Hematopoietic multipotent progenitor cell treated with erythropoietin and hydrocortisone succinate and interleukin-3 and kit ligand, for 4 days (in vitro differentiated cells): ENCODE measurements at places on chromosomes 6 and 20.

- no peak for DNase-seq
These were observed 62.6 kb upstream of the FAM83B start for GRCh38 chr6:54784011-54784410.

DNA sequence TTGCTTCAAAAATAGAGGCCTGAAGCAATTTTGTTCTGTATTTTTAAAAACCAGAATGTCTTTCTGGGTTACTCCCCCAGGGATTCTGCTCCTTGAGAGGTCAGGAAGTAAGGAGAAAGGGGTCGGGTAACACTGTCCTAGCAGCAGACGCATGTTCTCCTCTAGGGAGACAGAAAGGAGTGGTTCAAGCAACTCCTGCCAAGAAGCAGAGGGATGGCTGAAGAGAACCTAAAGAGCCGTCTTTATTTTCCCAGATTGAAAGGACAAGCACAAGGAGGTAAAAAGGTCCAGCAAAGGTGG, 58.0 kb upstream of the SLC4A11 start:
- no peak for DNase-seq

- no peak for DNase-seq
These were observed 216.9 kb upstream of the SMLR1 start for GRCh38 chr6:130610303-130610702.

- DNase-seq = no peak
These were observed 1.8 kb downstream of the SNRPB start for GRCh38 chr20:2468581-2469407.

DNA sequence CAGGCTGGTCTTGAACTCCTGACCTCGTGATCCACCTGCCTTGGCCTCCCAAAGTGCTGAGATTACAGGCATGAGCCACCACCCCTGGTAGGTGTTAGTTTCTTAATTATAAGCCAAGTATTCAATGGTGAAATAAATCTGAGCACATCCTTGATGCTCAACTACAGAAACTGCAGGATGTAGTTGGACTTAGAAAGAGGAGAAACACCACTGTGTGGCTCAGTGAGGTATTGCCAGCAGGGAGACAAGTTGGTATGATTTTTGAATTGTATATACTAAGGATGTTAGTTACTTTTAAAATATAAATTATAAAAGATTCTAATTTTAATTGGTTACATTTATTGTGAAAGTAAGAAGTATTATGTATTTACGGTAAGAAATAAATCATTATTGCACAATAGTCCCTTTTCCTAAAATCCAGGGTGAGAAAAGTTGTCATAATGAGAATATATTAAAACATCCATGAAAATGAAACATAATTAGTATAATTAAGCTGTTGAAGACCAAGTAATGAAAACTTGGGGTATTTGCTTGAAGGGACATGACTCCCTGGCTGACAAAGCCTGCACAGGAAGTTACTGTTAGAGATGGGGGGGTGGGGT, 17.6 kb downstream of the SLC18B1 start:
- peak; percentile 59 for DNase-seq

- DNase-seq = no peak
These were observed 1283.3 kb upstream of the GJE1 start for GRCh38 chr6:140849456-140849855.

- no peak for DNase-seq
These were observed 99.5 kb downstream of the PRDM1 start for GRCh38 chr6:106185615-106186014.

DNA sequence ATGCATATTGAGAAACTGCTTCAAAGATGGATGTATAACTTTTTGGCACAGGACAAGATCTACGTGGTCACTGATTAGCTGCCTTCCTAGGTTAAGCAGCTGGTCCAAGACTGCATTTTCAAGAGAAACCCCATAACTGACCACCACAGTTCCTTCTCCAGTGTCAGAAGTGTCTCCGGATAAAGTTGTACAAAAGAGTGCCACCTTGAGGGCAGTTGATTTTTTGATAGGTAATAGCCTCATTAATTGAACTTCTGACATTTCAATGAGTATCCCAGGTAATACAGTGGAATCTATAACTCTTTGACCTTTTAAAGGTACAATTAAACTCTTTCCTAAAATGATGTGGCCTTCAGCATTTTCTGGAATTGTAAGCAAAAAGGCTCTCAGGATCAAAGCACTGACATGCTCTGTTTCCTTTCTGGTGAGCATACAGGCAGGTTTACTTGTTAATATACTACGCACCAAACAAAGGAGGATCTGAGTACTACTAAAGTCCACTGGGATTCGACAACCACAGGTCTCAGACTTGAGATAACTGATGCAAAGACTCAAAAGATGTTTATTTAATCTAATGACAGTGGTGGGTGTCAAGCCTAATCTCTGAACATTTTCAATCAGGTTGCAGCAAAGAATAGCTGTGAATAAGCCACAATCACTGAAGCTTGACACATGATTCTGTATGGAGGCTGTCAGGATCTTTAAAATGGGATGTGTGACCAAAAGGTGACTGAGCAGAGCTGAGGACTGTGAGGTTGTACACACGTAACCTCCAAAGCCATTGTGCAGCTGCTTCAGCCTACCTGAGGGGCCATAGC, 21.2 kb downstream of the MKKS start:
- peak; percentile 22 for DNase-seq

GRCh38 chr20:32119734-32120133, 10.2 kb downstream of the TM9SF4 start:
- DNase-seq = no peak

DNA sequence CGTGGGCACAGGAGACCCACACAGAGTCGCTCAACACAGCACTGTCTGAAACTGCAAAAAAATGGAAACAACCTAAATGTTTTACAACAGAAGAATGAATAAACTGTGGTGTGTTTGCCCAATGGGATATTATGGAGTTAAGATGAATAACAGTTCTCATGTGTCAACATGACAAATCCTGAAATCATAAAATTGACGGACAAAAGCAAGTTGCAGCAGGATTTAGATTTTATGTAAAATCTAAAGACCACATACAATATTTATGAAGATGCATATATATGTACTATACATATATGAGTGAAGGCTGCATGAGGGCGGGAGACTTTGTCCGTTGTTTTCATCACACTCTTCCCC, 79.7 kb downstream of the GRM4 start:
- DNase-seq = no peak

DNA sequence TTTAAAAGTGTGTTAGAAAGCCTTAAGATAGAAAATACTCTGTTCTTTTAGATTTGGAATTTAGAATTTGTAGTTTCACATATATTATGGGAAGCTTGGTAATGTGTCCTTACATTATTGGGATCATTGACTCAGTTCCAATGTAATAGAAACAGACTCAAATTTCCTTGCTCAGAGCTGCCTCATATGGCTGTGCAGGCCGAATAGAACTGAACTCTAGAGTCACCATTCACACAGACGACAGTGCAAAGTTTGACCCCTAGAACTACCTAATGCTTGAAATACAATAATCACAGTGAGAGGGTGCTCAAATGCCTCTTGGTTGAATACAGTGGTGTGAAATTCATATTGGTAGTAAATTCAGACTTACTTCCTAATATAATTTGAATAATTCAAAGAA, 482.7 kb upstream of the CITED2 start:
- no peak for DNase-seq

GRCh38 chr6:40492187-40492586, 95.0 kb downstream of the LRFN2 start:
- no peak for DNase-seq
